GM10248 (cell line): ENCODE measurements at places on chromosomes 4 and X.

- no peak for DNase-seq
Observed at GRCh38 chr4:122930862-122931261, 8.5 kb upstream of the NUDT6 start.

- no peak for DNase-seq
Observed at GRCh38 chr4:163764569-163764968, 270.1 kb downstream of the TMA16 start.

DNA sequence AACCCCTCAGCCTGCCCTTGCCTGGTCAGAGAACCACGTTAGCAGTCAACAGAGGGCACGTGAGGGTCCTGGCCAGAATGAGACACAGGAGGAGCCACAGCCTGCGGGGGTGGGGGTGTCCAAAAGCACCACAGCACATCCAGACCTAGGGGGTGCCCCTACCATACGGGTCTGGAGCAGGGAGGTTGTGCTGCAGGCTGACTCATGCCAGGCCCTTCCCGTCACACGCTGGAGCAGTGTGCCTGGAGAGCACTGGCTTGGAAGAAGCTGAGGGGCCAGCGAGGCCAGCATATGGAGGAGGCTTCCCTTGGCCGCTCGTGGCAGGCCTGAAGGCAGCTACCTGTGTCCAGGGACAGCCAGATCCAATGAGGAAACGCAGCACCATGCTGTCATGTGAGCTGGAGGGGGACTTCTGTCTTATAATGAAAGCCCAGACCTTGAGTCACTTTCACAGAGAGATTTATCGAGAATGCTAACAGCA is 1.5 kb upstream of the IRAK1 start:
- no peak for DNase-seq

GRCh38 chr4:81307991-81308390 is 93.0 kb upstream of the PRKG2 start:
- no peak for DNase-seq

DNA sequence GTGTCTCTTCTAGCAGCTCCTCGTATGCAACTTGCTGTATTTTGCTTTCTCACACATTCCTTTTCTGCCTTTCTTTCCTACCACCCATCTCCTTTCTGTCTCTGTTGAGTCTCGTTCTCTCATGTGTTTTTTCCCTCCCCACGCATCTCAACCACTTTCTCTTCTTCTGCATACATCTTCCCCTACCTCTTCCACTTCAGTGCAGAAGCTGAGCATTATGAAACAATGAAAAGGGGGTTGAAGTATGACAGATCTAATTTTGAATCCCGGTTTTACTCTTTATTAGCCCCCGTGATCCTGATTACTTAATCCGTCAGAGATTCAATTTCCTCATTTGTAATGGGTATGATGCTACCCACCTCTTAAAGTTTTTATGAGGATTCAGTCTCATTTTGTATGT is 7.3 kb downstream of the FAM241A start:
- DNase-seq: no peak

DNA sequence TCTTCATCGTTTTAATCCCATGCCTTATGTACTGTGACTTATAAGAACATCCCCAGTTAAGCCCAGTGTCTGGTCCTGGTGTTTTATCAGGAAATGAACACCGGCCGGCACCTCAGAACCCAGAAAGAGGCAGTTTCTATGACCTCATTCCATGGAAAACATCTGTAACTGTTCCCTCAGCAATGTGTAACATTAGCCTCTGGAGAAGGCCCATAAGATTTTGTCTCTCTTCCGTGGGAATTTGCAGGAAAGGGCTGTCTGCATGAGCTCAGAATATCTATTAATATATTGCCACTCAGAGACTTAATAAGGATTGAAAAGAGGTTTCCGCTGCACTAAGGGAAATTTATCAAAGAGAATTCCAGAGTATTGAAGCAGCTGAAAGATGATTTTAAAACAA is 3.1 kb upstream of the TCEANC start:
- no peak for DNase-seq

- DNase-seq: no peak
Observed at GRCh38 chr4:179803857-179804256, 2361.6 kb upstream of the AGA start.

DNA sequence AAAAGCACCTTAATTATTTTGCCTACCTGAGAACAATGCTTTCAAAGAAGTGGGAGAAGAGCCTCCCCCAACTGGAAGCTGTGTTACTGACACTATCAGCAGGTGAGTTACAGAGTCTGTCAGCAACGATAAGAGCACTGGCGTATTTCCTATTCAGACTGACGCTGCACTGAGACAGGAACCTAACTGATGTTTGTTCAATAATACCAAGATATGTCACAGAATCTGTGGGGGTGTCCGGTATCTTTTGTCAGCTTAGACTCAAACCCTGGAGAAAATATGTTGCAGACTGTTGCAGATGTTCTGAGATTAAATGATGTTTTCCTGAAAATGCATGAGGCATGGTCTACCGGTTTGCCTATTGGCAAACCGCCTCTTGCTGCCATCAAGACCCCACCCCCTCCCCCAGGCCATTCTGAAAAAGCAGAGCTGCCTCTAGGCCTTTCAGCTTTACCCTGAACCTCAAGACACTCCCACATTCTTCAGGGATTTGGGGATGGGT is 115.2 kb upstream of the KIT start:
- no peak for DNase-seq

DNA sequence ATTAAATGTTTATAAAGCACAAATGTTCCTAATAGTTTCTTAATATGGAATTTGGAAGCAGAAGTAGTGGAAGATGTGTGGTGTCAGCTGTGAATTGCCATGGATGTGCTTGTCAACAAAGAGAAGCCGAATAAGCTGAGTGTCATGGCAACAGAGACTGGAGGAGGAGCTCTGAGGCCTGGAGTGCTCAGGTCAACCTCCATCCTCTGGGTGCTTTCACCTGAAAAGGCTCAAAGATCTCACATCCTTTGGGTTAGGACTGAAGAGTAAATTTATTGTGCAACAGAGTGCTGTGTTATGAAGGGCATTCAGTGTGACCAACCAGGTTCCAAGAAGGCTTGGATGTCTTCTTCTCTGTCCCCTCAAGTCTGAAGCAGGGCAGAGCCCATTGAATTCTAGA is 18.7 kb downstream of the SGMS2 start:
- no peak for DNase-seq

GRCh38 chr4:100208459-100208858 is 18.2 kb upstream of the DDIT4L start:
- no peak for DNase-seq

- no peak for DNase-seq
Observed at GRCh38 chrX:20311505-20311904, 44.8 kb upstream of the RPS6KA3 start.

- DNase-seq: no peak
Observed at GRCh38 chrX:86051741-86052140, 4.4 kb upstream of the CHM start.

DNA sequence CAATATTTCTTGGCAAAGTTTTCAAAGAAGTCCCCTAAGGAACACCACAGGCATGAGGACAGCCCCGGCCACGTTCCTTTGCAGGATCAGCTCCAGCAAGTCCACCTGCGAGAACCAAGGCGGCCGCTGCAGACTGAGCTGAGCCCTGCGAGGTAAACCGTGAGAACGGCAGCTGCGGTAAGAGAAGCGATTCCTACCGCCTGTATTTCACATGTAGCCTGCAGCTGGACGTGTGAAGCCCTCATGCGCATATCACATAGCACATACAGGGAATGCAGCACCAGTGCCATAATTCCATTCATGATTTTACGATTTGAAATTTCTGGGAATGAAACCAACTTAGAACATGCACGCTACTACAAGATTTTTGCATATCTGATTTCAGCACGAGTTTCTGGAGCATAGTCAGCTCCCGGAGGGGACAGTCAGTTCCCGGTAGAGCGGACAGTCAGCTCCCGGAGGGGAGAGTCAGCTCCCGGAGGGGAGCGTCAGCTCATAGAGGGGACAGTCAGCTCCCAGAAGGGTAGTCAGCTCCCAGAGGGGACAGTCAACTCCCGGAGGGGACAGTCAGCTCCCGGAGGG is 41.7 kb downstream of the FGFRL1 start:
- DNase-seq: no peak

DNA sequence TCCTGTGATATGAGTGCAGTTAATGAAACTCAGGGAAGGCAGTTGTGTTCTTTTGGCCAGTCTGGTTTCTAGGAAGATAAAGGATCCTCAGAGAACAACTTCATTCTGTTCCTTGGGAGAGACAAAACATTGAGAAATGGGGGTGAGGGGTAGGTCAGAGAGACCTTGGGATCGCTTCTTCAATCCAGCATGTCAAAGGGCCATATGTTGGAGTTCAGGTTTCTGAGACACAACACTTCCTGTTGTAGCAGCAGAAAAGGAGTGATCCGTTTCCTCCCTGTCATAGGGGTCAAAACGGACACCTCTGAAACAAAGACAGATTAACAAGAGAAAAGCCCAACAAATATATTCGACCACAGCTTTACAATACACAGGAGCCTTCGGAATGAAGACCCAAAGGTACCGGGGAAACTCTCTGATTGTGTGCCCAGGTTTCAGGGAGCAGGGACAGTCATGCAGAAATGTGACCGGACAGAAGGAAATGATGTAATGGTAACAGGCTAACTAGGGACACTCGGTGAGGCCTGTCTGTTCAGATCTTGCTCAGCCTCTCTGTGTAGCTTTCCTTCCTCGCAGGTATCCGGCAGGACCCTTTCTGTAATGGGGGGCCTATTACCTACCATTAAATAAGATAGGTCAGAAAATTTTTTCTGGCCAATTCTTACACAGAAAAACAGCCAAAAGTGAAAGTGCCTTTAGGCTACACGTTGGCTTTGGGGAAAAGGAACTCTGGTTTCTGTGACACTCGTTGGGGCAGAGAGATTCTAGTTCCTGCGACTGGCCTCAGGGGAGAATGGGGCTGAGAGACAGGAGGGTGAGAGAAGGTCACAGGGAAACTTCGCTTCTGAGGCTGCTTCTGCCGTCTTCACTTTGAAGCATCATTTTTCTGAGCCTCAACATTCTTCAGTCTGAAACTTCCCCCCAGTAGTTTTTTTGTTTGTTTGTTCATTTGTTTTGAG is 103.3 kb upstream of the TLR3 start:
- DNase-seq: peak; percentile 18

DNA sequence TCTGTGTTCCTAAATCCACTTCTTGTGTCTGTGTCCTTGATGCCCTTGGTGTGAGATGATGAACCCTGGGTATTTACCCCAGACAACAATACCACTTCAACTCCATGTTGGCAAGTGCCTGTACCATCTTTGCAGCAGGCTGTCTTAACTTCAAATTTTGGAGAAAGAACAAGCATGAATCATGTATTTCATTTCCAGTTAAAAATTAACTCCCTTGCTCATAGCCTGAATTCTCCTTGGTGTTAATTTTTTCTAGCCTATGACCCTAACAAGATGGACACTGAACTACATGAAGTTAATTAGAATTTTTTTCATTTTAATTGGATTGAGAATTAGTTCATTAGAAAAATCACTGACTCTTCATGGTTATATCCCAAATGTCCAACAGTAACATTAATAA is 267.8 kb upstream of the INTU start:
- DNase-seq: no peak

DNA sequence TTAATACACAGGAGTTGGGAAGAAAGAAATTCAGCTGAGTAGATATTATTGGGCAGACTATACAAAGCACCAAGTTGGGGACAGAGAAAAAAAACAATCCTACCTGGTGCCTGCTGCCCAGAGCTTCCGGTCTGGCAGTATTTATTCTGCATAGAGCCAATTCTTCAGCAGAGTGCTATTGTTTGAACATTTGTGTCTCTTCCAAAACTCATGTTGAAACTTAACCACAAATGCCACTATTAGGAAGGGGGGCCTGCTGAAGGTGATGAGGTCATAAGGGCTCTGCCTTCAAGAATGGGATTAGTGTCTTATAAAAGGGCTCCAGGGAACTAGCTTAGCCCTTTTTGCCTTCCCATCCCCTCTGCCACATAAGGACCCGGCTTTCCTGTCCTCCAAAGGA is 136.2 kb downstream of the EVC2 start:
- no peak for DNase-seq

GRCh38 chr4:184775854-184776555 is 42.1 kb upstream of the CENPU start:
- DNase-seq: no peak

- no peak for DNase-seq
Observed at GRCh38 chr4:37130465-37130864, 114.1 kb upstream of the NWD2 start.

DNA sequence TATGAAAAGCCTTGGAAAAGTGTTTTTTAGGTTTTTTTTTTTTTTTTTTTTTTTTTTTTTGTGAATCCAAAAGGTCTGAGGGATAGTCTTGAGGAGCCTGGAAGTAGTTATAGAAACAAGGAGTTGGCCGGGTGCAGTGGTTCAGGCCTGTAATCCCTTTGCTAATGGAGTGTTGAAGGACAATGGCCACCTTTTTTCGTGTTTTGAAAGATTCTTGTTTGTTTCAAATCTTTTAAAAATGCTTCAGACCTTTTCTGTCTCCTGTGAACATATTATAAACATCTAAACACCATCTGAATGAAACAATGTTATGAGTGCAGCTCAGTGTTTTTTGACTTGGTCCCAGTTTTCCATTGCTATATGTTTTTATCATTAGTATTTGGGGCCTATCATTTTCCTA is 177.8 kb downstream of the SOWAHB start:
- no peak for DNase-seq

GRCh38 chr4:149719357-149719756 is 96.3 kb downstream of the IQCM start:
- DNase-seq: no peak

DNA sequence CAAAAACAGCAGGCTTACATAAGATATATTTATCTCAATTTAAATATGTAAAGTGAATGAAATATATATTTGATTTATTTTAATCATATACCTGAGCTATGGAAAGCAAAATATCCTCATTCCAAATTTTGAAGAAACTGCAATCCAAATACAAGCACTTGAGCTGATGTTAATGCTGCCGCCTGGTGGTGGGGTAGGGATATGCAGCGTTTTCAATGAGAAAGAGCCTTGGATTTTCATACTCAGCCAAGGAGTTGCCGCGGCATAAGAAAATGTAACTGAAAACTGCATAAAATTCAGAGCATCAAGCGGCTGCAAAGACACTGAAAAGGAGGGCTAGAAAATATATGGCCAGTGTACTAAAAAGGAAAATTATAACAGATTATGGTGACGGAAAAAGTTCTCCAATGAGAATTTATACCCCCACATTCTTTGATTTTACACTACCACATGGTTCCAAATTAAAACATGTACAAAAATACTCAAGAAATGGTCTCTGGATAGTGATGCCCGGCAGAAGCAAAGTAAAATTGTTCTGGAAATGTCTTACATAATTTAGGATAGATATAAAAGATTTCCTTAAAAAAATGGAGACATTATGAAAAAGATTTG is 660.3 kb upstream of the PITX2 start:
- peak; percentile 34 for DNase-seq
